SK-N-SH (cell line): ENCODE measurements at places on chromosomes 13 and 19.

- DNase-seq, result no peak
Measured at GRCh38 chr19:18639706-18640243, 2.9 kb downstream of the KLHL26 start.

GRCh38 chr19:14089412-14089661, 1.2 kb downstream of the SAMD1 start:
- peak; percentile 42 for DNase-seq

DNA sequence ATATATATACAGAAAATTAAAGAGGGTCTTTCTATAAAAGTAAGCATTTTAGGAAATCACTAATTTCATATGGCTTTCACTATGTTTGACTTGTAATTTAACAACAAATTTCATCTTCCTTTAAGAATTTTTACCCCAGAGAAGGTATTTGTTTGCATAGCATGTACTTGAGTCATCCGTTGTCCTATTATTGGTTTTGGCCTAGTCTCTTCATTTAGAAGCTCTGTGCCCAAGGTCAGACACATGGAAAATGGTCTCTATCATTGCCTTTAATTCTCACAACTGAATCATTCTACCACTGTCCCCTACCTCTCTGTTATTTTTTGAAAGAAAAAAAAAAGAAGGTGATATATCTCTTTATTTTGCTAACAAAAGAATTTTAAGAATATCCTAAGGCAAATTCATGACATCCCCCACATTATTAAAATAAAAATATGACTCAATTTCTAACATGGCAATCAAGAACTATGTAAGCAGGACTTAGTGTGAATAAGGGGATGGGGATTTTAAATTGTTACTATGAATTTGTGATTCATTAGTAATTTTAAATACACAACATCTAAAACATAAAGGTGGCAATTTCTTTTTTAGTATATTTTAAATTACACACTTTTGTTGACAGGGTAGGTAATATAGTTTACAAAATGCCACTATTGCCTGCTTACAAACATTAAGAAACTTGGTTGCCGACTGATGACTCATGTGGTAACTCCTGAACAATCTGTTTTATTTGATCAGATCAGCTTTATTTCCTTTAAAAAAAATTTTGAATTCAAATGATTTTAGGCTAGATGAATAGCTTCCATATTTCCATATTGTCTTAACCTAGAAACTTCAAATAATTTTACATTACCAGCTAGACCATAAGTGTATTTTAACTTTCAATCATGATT, 13.9 kb downstream of the SLITRK5 start:
- DNase-seq, result no peak

DNA sequence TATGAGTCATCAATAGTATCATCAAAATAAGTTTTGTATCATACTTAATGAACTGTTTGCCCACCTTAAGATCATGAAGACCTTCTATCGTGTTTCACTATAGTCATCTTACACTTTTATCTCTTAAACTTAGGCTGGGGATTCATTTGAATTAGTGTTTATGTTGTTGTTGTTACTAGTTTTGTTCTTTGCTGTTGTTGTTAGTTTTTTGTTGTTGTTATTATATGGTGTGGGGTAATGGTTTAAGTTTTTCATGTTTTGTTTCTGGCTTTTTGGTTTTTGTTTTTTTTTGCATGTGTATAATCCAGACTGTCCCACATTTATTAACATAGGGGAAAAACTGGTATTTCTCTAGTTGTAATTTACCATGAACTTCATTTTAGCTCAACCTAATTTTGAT, 965.1 kb upstream of the MIR17HG start:
- no peak for DNase-seq

- no peak for DNase-seq
Measured at GRCh38 chr13:72180253-72180952, 313.4 kb upstream of the DACH1 start.

DNA sequence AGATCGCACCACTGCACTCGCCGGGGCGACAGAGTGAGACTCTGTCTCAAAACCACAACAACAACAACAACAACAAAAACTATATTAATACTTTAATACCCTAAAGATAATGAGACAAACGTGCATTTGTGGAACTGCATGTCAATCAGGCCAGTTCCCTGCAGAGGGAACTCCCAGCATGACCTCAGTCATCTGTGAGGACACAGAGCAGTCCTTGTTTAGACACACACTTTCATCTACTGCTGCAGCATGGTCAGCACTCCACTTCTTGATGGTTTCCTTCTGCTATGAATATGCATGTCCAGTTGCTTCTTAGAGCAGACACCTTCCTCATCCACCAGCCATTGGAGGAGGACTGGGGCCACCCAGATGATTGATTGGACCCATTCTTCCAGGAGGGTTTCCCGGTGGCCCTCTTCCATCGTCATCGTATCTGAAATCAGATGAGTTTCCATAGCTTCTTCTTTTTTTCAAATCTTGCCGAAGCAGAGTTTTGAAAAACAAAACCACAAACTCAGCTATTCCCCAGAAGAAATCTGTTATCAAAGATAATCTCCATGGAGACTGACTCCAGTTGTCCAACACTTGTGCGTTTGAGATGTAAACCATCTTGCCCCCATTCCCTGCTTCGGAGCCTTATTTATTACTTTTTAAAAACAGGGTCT, 26.5 kb downstream of the ZNF607 start:
- no peak for DNase-seq

- DNase-seq, result no peak
Measured at GRCh38 chr13:44312834-44313551, 60.6 kb upstream of the SERP2 start.

- peak; percentile 98 for DNase-seq
Measured at GRCh38 chr13:51453207-51453958, 547 bp upstream of the INTS6 start.

GRCh38 chr19:45455707-45456499, 11.9 kb upstream of the FOSB start:
- DNase-seq, result peak; percentile 71

DNA sequence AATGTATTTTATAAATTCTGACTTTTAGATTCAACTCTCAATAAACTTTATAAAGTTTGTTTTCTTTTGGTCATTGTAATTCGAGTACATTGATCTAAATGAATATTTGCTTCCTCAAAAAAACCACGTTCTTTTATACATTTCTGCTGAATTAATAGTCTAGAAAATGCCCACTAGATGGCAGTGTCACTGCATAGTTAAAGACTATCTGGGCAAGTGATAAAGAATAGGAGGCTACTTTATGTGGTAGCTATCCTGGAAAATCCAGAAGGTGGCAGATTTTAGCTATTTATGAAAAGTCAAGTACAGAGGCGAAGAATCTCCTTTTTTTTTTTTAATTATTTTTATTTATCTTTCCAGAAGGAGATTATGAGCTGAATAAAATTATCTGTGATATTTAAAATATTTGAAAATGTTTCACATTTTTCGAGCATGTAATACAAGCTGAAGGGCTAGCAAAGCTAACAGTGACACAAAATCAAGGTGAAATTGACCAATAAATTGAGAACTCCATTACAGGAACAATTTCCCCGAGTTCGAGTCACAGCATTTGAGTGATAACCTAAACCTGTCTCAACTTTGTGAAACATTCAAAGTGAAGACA, 221.8 kb downstream of the OLFM4 start:
- peak; percentile 57 for DNase-seq

DNA sequence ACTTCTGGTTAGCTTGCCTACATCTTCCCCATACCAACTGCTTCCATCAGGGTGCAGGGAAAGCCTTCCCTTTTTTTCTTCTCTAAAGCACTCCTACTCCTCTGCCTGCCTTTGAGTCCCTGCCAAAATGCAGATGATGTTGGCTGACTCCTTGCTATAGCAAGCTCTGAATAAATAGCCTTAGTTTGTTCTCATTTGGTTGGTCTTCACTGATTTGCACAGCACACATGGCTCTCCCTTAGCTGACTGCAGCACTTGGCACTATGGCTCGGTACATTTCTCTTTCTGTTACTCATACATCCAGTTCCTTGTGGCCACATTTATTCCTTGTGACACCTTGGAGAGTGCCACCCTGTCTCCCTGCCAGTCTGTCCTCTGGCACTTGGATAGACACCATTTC, 249.8 kb downstream of the DCLK1 start:
- DNase-seq, result no peak

DNA sequence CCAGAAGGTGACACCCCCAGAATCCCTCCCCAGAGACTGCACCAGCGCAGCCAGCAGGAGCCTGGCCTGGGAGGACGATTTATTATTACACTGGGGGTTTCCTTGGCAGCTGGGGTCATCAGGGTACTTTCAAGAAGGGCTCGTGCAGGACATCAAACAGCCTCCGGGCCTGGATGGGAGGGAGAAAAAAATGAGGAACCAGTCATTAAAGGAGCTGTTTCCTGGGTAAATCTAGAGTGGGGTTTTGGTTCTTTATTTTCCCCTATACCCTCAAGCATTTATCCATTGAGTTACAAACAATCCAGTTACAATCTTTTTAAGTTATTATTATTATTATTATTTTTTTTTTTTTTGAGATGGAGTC, 3.1 kb downstream of the POLR1G start:
- no peak for DNase-seq

GRCh38 chr13:85019121-85019520, 780.1 kb downstream of the SLITRK6 start:
- no peak for DNase-seq
